ENCODE measurements at places on chromosomes 1 and 21.

- DNase-seq, result no peak
Measured at GRCh38 chr1:58921342-58921741, 137.5 kb upstream of the JUN start.

- DNase-seq, result no peak
Measured at GRCh38 chr1:229273507-229274232, 2.8 kb downstream of the RAB4A start.

DNA sequence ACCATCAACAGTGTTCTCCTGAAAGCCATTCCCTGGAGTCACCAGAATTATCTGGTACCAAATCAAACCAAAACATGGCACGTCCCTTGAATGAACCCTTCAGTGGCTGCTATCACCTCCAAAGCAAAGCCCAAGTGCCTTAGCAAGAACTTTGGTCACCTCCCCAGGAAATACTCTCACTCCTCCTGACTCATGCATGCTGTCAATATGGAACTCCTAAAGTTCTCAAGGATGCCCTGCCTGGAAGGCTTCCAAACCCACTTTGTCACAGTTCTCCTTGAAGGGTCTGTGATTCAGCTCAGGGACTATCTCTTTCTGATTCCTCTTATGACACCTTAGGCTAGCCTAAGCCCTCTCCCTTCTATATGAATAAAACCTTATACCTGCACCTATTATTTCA, 146.1 kb upstream of the RUNX1 start:
- no peak for DNase-seq

DNA sequence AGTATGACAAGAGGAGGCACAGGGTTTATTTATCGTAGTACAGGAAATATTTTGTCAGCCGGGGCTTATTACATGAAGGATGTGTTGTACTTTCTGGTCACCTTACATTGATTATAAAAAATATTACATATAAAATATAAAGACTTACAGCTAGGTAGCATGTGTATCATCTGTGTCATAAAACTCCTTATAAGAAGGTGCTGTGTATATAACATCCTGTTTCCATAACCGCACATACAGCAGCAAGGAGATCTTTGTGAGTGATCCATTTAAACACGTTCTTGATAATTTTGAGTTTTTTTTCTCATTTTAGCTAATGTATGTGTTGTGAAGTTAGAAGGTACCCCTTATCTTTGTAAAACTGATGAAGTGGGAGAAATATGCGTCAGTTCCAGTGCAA, 60.1 kb downstream of the S100B start:
- no peak for DNase-seq
